ENCODE measurements at places on chromosomes 1 and 21. TPM values are rescaled to one million over a fixed set of nuclear protein-coding genes. Genes with fewer than 3 reads are reported as not detected.

GRCh38 chr1:25994402-25995150 lies 3.3 kb downstream of the PAFAH2 start:
- DNase-seq, result no peak

- DNase-seq, result no peak
Observed at GRCh38 chr1:61825393-61825792, 83.1 kb downstream of the PATJ start.

CTSK gene
- total RNA-seq, result 45.1 TPM

GRCh38 chr21:29513535-29513934 lies 214.8 kb downstream of the BACH1 start:
- no peak for DNase-seq

DNA sequence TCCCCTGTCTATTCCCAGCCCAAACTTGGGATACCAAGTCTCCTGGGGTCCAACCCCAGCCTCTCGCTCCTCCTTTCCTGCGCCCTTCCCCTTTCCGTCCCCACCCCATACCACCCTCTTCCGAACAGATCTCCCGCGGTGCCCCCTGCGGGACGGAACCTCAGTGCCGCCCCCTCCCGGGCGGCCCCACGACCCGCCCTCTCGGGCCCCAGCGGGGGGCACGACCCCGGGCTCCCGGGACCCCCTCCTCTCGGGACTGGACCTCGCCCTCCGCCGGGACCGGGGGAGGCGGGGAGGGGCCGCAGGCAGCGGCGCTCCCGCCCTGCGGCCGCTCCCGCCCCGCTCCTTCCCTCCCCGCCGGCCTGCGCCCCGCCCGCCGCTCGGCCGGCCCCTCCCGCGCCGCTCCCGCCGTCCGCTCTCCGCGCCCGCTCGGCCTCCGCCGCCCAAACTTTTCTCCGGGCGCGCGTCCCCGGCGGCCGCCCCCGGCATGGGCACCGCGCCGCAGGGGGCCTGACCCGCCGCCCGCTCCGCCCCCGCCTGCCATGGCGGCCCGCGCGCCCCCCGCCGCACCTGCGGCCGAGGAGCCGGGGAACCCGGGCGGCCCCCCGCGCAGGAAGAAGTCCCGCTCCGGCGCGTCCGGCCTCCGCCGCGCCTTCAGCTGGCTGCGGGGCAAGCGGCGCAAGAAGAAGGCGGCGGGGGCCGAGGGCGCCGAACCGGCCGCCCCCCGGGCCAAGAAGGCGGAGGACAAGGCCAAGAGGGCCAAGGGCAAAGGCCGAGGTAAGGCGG lies 39.0 kb upstream of the SYNC start:
- peak; percentile 29 for DNase-seq

FCAMR gene
- total RNA-seq, result not detected

GRCh38 chr1:47214549-47214948 lies 17.5 kb downstream of the TAL1 start:
- no peak for DNase-seq

ARHGEF16 gene
- 20.7 TPM for total RNA-seq

Measured in thyroid gland (tissue), 4 donors.